DND-41 (cell line): ENCODE measurements at places on chromosomes 5 and 9.

DNA sequence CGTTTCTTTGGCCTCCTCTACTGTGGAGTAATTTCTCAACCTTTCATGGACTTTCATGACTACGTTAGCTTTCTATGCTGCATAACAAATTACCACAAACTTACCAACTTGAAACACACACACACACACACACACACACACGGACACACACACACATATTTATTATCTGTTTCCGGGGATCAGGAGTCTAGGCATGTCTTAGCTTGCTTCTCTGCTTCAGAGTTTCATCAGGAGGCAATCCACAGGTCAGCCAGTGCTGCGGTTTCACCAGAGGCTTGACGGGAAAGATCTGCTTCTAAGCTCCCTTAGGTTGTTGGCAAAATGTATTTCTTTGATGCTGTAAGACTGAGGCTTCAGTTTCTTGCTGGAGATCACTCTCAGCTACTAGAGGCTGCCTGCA is 59.0 kb upstream of the C9orf72 start:
- H3K4me1 ChIP-seq = no peaks in the 10 kb centered on the region
- no peak overlapping the region for H3K27ac ChIP-seq

DNA sequence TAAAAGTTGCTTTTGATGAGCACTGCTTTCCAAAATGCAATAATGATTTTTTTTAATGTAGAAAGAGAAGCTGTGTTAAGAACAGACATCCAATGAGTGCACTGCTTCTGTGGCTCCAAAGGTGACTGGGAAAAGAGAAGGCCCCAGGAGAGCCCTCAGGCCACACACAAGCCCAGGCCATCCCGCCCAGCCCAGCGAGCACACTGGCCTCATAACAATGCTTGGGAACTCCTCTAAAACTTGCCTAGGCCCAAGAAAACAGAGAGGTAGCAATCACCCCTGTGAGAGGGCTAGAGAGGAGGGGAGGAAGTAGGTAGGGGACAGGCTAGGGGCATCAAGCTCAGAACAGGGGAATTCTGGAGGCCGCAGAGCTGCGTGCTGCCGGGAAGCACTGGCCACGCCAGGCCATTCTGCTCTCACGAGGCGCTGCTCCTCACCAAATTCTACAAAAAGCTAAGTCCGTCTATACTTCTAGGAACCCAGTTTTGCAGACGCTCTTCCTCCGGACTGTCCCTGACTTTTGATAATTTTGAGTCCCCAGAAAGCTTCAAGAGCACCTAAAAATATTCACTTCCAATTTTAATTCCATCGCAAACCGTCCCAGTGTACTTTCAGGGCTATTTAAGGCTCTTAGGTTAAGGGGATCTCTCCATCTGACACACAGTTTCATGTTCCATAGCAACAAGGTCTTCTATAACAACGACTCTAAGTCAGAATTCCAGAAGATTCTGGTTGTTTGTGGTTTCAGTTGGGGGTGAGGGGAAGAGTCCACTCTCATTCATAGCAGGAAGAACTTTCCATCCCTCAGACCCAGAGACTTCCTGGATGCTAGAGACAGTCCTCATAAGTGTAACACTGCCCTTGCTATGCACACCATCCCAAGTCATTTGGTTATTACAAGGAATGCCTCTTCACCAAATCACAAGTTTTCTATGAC is 51.0 kb downstream of the HABP4 start:
- DNase-seq = no peak
- no peaks in the 10 kb centered on the region for H3K4me1 ChIP-seq
- H3K4me3 ChIP-seq = no peak overlapping the region
- no peaks in the 10 kb centered on the region for H3K36me3 ChIP-seq

DNA sequence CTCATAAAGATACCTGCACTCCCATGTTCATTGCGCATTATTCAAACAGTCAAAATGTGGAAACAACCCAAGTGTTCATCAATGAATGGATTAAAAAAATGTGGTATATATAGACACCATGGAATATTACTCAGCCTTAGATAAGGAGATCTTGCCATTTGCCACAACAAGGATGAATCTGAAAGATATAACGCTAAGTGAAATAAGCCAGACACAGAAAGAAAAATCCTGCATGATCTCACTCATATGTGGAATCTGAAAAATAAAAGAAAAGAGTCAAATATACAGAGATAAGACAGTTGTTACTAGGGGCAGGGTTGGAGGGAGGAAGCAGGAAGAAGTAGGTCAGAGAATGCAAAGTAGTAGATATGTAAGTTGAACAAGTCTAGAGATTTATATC is 17.6 kb upstream of the SLIT3 start:
- no peaks in the 10 kb centered on the region for H3K4me1 ChIP-seq
- no peak overlapping the region for H3K27ac ChIP-seq
- peaks cover 3% of the 10 kb centered on the region for H3K27me3 ChIP-seq
- H3K4me3 ChIP-seq = no peak overlapping the region

DNA sequence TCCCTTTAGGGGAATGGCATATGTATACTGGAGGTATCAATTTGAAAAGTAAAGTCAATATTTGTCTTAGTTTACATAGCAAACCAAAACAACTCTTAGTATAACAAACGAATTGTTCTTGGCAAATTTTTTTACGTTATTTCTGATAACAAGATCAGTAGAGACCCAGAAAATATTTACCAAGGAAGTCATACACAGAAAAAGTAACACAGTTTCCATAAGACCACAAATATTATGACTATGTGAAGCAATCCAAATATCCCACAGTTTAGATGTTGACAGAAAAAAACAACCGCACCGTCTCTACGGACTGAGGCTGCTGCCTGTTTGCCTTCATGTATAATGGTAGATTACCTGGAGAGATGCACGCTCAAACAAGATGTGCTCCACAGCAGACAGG is 46.5 kb upstream of the DAPK1 start:
- H3K4me3 ChIP-seq = no peak overlapping the region
- no peak overlapping the region for H3K27ac ChIP-seq
- no peaks in the 10 kb centered on the region for H3K27me3 ChIP-seq
- H3K36me3 ChIP-seq = no peaks in the 10 kb centered on the region
- DNase-seq = no peak
- no peaks in the 10 kb centered on the region for H3K4me1 ChIP-seq

DNA sequence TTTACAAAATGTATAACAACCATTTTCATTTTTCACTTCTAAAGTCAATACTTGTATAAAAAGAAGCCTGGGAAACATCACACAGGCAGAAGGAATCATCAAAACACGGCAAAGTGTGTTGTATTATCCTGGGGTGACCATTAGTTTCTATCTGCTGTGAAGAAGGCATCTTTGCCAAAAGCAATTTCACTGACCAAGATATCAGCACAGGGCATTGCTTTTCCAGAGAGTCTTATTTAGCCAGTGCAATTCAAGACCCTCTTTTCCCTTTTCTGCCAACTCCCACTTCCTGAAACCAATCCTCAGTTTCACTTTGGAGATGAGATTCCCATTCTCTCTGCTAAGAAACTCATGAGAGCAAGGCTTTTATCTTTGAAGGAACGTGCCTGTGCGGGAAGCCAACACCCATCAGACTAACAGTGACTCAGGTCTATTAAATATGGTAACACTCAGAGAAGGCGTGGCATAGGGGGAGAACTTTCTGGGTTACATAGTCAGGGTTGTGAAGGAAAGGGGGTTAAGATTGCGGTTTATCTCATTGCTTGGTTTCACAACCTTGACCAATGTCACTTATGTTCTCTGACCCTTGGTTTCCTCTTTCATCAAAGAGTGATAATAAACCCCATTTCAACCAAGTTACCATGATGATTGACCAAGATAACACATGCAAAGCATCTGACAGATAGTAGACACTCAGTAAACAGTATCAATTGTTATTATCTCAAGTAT is 666.9 kb upstream of the KLF4 start:
- no peak for DNase-seq
- H3K27ac ChIP-seq = no peak overlapping the region
- H3K4me3 ChIP-seq = no peak overlapping the region
- H3K27me3 ChIP-seq = no peaks in the 10 kb centered on the region
- H3K36me3 ChIP-seq = no peaks in the 10 kb centered on the region
- H3K4me1 ChIP-seq = no peaks in the 10 kb centered on the region
